ENCODE measurements at places on chromosomes 1 and 21. TPM values are rescaled to one million over a fixed set of nuclear protein-coding genes. Genes with fewer than 3 reads are reported as not detected.

The GNAT2 gene
- total RNA-seq: 21.8 TPM

The SLC6A17 gene
- total RNA-seq: 60.0 TPM

The KDF1 gene
- total RNA-seq: 0.27 TPM

The COL9A2 gene
- total RNA-seq: 66.9 TPM

The SFT2D2 gene
- total RNA-seq: 42.2 TPM

The SPATA45 gene
- total RNA-seq: not detected

The CHML gene
- total RNA-seq: 31.4 TPM

The CELA3A gene
- total RNA-seq: not detected

The F13B gene
- total RNA-seq: not detected

The CYP4B1 gene
- 2.5 TPM for total RNA-seq

The RNPC3 gene
- 37.4 TPM for total RNA-seq

The DHDDS gene
- total RNA-seq: 47.7 TPM

The C1orf141 gene
- 1.3 TPM for total RNA-seq

The BTBD8 gene
- 151 TPM for total RNA-seq

The NCF2 gene
- 8.9 TPM for total RNA-seq

The SLC26A9 gene
- not detected for total RNA-seq

The RPTN gene
- total RNA-seq: not detected

Measured in camera-type eye (tissue), 1 donor.